GM13976 (cell line): ENCODE measurements at places on chromosomes 4 and X.

GRCh38 chr4:8779490-8779932 lies 92.1 kb downstream of the HMX1 start:
- DNase-seq, result no peak

- DNase-seq, result no peak
Observed at GRCh38 chr4:10983268-10983667, 298.7 kb upstream of the CLNK start.

DNA sequence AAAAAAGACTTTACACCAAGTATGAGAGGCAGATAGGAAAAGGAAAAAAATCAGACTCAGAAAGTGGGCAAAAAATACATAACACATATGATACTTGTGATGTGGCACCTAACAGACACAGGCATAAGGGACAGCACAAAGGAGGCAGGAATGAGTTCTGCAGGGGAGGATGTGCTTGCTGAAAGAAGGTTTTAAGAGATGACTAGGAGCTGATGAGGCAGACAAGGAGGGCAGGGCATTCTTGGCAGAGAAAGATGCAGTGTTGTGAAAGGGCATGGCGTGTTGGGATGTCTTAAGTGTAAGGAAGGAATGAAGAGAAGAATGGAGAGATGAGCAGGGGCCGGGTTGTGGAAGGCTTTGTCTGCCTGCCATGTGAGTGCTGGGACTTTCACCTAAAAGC lies 49.7 kb upstream of the TMEM154 start:
- no peak for DNase-seq

- DNase-seq, result no peak
Observed at GRCh38 chrX:17563076-17563475, 174.2 kb upstream of the SCML1 start.

- DNase-seq, result no peak
Observed at GRCh38 chrX:149513825-149514428, 8.8 kb upstream of the IDS start.

GRCh38 chrX:17007134-17007768 lies 60.8 kb downstream of the REPS2 start:
- peak; percentile 21 for DNase-seq

- DNase-seq, result no peak
Observed at GRCh38 chr4:62003695-62004094, 803.6 kb downstream of the ADGRL3 start.
